Neural progenitor cell (in vitro differentiated cells): ENCODE measurements at places on chromosomes 4 and X. TPM values are rescaled to one million over a fixed set of nuclear protein-coding genes. Genes with fewer than 3 reads are reported as not detected.
A peak's percentile ranks its signal among the peaks of the same experiment; 100 is the strongest.

The SLC35A2 gene
- total RNA-seq, result 8.6 and 11.7 TPM in 2 replicates

The UGT2B15 gene
- total RNA-seq, result not detected in 2 replicates

The SRPK3 gene
- not detected in 2 replicates for total RNA-seq

The CCKAR gene
- total RNA-seq, result not detected in 2 replicates

The ARR3 gene
- not detected in 2 replicates for total RNA-seq

The TLR1 gene
- 0.03 TPM in 1 of 2 replicates, not detected in the other for total RNA-seq

The TLL1 gene
- total RNA-seq, result 0.22 TPM in 1 of 2 replicates, not detected in the other

The LIMCH1 gene
- 5.4 and 9.8 TPM in 2 replicates for total RNA-seq

The GABRE gene
- 0.92 and 1.1 TPM in 2 replicates for total RNA-seq

The C4orf50 gene
- 0.09 and 0.32 TPM in 2 replicates for total RNA-seq

The NUP62CL gene
- 9.8 and 16.9 TPM in 2 replicates for total RNA-seq

The GABRB1 gene
- not detected in 2 replicates for total RNA-seq

The MAGEC1 gene
- not detected in 2 replicates for total RNA-seq

The LDOC1 gene
- total RNA-seq, result 3.7 and 6.0 TPM in 2 replicates

The F8A3 gene
- 0.73 and 3.5 TPM in 2 replicates for total RNA-seq

The NXF2B gene
- total RNA-seq, result 0.96 and 2.2 TPM in 2 replicates

The SLC25A31 gene
- total RNA-seq, result 0.21 TPM in 1 of 2 replicates, not detected in the other

The SSX1 gene
- not detected in 2 replicates for total RNA-seq

The MYOZ2 gene
- total RNA-seq, result not detected in 2 replicates

The RHOXF2B gene
- total RNA-seq, result not detected in 2 replicates

The GLUD2 gene
- total RNA-seq, result 7.5 and 8.9 TPM in 2 replicates

DNA sequence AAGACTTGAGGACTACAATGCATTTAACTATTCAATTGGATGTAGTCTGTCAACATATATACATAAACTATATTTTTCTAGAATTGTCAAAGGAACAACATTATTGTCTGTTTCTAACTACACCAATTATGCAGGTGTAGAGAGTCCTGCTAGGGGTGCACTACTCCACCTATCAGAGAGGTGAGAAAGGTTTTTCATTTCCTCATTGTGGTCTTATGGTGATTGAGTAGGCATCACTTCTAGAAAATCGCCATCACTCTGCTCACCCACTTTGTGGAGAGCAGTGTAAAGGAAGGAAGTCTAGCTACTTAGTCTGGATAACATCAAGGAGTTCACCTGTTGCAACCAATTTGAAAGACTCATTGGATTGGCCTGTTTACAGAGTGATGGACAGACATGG is 4.4 kb upstream of the ADH1C start:
- no peak for DNase-seq

DNA sequence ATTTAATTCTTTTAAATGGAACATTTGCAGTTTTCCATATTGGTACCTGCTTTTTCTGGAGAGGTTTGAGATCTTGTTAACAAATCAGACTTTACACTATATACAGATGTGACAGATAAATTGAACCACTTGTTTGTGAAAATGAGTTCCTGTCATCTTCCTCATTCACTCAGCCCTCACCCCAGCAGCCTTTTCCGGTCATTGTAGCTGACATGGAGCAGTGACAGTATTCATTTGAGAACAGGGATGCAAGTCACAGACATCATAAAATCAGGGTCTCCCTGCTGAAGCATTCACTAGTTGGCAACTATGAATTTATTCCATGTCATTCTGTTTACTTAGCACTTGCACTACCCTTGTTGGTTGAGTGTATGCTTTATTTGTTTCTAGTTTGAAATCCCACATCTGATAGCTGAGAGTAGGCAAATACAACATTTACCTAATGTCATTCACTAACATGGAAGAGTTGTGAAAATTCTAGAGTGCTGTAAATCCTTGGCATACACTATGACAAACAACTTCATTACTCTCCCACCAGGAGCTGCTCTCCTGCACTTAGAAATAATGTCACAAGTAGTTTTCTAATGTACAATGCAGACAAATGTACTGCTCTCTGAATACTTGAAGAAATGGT is 78.9 kb downstream of the UGT8 start:
- no peak for DNase-seq

DNA sequence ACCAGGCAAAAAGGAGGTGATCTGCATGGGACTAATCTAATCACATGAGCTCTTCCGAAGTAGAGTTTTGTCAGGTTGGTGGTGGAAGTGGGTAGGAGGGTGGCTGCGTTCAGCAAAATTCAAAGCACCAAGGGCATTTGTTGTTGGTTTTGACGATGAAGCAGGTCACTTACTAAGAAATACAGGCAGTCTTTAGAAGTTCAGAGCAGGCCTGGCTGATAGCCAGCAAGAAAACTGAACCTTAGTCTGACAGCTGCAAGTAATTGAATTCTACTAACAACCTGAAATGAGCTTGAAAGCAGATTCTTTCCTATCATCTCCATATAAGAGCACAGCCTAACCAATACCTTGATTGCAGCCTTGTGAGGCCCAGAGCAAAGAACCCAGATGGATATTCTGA is 505.8 kb downstream of the KLHL13 start:
- no peak for DNase-seq

DNA sequence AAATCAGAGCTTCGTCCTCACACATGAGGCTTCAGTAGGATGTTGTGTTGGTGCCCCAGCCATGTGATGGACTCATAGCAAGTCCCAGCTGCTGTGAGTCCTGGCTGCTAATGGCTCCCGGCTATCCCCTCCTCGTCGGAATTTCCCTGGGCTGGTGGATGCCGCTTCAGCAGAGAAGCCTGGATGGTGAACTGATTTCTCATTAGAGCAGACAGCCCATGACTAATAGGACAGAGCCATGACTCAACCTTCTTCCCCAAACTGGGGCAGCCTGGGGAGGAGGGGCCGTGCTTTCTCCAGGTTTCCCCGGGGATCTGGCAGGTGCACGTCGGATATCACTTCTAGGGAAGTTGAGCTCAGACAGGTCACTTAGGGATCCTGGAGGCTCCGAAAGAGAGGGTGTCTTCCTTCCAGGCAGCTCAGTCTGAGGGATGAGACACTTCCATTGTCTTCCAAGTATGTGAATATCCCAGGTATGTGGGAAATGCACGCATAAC is 112.7 kb downstream of the ASMT start:
- DNase-seq, result no peak

DNA sequence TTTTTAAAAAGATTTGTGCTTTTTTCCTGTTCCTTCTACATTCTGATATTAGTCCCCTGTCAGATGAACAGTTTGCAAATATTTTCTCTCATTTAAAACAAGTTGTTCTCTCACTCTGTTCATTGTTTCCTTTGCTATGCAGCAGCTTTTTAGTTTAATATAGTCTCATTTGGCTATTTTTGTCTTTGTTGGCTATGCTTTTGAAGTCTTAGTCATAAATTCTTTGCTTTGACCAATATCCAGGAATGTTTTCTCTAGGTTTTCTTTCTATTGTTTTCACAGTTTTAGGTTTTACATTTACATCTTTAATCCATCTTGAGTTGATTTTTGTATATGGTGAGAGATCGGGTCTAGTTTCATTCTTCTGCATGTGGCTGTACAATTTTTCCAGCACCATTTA is 136.8 kb downstream of the TET2 start:
- DNase-seq, result no peak

DNA sequence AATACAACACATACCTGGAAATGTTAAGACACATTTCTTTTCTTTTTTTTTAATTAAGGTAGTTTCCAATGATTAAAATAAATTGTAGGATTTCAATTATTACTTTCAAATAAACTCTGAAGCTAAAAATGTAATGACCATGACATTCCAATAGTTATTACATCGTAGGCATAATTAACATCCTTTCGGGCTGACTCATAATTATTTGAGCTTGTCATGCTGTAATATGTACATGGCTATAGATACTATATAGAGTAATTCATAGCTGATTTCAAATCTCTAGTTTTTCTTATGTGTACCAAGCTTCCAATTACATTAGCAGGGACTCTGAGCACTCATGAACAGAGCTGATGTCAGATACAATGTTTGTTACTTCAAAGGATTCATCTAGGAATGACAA is 125.7 kb upstream of the GABRG1 start:
- no peak for DNase-seq

DNA sequence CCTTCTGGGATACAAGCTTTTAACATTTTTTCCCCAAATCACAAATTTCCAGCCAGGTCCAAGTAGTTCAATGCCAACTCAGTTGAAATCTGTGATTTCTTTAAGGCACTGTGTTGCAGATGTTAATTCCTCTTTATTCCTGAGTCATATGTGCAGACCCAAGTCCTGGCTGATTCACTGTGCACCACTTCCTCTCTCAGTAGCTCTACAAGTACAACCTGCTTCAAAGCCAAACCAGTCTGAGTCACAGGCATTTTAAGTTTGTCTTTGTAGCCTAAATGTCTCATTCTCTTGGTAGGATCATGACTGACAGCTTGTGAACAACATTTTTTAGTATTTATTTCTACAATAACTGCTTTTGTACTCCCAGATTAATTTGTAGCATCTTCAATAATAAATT is 165.6 kb upstream of the S100G start:
- DNase-seq, result no peak

GRCh38 chrX:119677654-119677981 is 15.3 kb downstream of the SEPTIN6 start:
- no peak for DNase-seq

GRCh38 chr4:128940971-128941370 is 131.5 kb downstream of the JADE1 start:
- no peak for DNase-seq

GRCh38 chrX:73964579-73964978 is 339.4 kb upstream of the ZCCHC13 start:
- DNase-seq, result peak; percentile 41

DNA sequence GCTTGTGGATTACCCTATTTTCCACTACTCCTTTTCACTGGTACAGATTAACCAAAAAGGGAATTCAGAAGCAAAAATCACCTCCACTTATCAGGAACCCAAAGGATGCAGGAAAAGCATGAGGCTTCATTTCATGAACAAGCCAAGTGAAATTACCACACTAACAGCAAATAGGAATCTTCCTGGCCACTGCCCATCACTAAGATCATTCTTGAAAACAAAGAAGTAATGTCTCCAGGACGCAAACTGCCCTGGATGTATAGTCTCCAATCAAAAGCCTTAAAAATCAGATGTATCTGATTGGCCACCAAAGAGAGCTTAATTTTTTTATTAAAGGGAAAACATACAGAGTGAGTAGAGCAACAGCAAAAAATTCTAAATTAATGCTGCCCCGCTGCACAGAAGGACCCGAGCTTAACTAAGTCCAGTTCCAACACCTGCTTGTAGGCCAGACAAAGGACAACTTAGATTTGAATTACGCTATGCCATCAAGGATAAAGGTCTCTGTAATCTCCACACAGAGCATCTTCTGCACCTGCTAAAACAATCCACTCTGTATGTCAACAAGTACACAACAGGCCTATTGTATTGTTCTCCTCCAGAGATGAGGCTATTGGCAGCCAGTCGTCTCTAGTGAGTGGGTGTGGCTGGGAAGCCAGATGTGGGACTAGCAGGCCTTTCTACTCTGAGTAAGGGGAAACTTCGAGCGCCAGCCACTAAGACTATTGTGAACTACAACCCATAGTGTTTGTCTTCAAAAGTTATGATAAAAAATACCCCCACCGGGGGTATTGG is 12.4 kb downstream of the ZDHHC9 start:
- DNase-seq, result peak; percentile 52

GRCh38 chr4:140463182-140463581 is 34.9 kb downstream of the MGAT4D start:
- DNase-seq, result no peak

DNA sequence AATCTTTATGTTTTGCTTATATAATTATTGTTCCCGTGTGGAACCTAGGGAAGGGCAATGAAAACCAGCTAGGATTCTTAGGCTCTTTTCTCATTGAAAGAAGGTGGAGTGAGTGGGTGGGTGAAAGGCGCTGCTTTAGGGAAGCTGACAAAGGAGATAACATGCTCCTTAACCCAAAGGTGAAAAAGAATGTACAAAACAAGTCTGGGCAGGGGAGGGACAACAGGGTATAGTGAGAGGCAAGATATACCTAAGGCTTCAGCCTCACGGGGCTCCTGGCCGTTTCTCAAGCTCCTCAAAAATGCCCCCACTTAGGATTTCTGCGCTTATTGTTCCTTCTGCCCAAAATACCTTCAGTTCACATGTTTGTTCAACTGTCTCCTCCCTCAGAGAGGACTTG is 1.8 kb downstream of the SH2D1A start:
- DNase-seq, result no peak

DNA sequence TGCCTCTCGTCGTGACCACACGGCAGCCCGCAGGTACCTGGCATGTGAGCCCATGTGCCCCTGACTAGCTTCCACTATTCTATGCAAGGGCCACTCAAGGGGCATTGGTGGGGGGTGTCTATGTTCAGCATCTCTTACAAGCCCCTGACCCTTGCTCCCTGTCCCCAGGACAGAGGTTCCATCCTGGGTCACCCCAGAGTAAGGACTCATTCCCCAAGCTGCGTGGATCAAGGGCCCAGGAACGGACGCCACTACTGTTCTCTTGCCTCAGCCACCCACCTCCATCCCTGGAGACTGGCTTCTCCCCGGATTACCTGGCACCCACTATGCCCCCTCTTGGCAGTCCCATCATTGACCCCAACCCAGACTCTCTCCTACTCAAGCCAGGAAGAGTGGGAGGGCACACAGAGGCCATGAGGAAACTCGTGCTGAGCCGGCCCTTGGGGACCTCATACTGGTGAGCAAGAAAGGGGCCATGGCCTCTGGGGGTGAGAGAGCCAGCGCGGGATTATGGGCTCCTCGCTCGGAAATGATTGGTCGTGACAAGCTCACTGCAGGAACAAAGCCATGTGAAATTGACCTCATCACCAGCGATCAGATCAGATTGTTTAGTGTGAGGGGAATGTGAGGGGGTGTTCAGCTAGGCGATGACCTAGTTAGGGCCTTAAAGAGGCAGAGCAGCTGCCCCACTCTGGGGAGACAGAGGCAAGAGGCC is 50.1 kb upstream of the PJA1 start:
- no peak for DNase-seq

GRCh38 chr4:24224446-24224845 is 334.6 kb upstream of the PPARGC1A start:
- DNase-seq, result no peak

GRCh38 chr4:157996061-157997028 is 176.5 kb downstream of the GASK1B start:
- DNase-seq, result no peak

- no peak for DNase-seq
Measured at GRCh38 chr4:15410750-15411149, 17.1 kb upstream of the C1QTNF7 start.

DNA sequence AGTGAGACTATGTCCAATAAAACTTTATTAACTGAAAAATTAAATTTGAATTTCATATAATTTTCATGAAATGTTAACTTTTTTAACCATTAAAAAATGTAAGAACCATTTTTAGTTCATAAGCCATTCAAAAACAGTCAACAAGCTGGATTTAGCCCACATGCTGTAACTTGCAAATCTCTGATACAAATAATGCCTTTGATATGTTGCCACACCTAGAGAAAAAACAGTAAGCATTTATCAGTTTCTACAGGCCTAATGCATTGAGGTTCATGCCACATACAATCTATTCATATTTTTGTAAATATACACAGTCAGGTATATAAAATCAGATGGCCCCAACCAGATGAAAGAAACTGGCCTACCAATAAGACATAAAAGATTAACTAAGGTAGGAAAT is 52.8 kb downstream of the LCORL start:
- DNase-seq, result no peak

GRCh38 chrX:110331444-110332030 is 13.7 kb upstream of the AMMECR1 start:
- no peak for DNase-seq

- no peak for DNase-seq
Measured at GRCh38 chr4:180333162-180333561, 1910.0 kb upstream of the TENM3 start.

GRCh38 chr4:84948056-84948455 is 18.4 kb downstream of the WDFY3 start:
- DNase-seq, result no peak
